ENCODE measurements at places on chromosomes 5 and 9.
A peak's percentile ranks its signal among the peaks of the same experiment; 100 is the strongest.

DNA sequence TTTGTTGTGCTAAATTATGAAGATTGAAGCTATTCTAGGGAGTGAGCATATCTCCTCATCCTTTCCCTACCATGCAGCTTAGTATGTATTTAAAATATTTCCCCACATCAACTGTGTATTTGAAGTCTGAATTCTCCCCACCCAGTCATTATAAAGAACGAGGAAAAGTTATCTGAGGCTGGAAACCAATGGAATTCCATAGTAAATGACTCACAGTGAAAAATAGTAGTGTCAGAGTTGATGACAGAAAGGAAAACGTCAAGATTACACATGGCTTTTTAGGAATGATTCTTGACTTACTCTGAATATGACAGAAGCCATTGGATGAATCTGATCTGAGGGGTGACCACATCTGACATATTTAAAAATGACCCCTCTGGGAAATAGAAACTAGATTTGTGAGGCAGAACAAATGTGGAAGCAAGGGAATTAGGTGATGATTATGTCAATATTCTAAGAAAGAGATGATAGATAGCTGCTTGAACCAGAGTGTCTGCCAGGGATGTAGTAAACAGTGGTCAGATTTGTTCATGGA, 1768.9 kb upstream of the CDH9 start:
- DNase-seq, result no peak

DNA sequence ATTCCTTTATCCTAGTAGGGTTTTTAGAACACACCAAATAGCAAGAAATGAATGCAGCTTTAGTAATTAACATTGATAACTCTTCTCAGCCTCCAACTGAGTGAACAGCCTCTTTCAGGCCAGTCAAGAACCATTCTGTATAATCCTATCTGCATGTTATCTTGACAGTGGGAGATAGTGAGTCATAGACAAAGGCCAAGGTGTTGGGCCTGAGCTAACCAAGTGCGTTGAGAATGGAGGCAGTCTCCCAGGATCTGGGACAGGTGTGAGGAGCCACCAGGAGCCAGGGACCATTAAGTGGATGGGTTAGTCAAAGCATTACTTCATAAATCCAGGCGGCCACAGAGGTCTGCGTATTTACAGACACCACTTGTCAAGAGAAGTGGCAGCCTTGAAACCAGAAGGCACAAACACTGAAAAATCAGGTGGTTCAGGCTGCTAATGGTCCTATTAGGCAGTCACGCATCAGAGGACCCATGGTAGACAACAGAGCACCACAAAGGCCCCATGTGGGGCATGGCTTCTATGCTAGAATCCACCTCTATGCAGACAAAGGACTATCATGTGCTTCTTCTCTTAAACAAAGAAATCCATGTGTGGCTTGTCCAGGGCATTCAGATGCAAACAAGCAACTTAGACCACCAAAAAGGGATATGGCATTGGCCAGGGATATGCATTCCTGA, 409.7 kb upstream of the PIK3R1 start:
- no peak for DNase-seq

GRCh38 chr5:142613271-142613671, 72.6 kb downstream of the FGF1 start:
- no peak for DNase-seq

GRCh38 chr9:132230605-132231004, 68.7 kb downstream of the NTNG2 start:
- DNase-seq, result peak; percentile 61

- DNase-seq, result peak; percentile 65
These were observed 53.4 kb downstream of the CDH10 start for GRCh38 chr5:24591426-24591825.

GRCh38 chr9:77953590-77953989, 78.0 kb downstream of the GNAQ start:
- DNase-seq, result peak; percentile 40

GRCh38 chr5:16617274-16617968, 624 bp upstream of the RETREG1 start:
- DNase-seq, result no peak

GRCh38 chr5:118193194-118193905, 795.0 kb downstream of the DTWD2 start:
- no peak for DNase-seq

- no peak for DNase-seq
These were observed 136.5 kb downstream of the KIF4B start for GRCh38 chr5:155150012-155150411.

GRCh38 chr5:133245191-133246052, 193.6 kb downstream of the HSPA4 start:
- DNase-seq, result no peak

DNA sequence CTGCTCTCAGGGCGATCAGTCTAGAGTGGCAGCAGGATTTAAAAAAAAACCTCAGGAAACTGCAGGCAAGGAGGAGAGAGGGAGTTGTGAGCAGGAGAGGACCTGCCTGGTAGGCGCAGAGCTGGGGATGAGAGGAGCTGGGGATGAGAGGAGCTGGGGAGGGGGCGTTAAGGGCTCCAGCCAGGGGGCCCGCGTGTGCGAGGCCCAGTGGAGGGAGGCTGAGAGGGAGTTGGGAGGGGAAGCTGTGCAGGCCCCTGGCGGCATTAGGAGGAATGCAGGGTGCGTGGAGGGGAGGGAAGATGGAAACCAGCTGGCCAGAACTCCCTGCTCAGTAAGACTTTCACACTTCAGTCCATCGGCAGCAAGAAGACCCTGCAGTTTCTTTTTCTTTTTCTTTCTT, 45.2 kb upstream of the HMCN2 start:
- peak; percentile 76 for DNase-seq

- no peak for DNase-seq
These were observed 57.2 kb upstream of the PRDM9 start for GRCh38 chr5:23450187-23450586.

DNA sequence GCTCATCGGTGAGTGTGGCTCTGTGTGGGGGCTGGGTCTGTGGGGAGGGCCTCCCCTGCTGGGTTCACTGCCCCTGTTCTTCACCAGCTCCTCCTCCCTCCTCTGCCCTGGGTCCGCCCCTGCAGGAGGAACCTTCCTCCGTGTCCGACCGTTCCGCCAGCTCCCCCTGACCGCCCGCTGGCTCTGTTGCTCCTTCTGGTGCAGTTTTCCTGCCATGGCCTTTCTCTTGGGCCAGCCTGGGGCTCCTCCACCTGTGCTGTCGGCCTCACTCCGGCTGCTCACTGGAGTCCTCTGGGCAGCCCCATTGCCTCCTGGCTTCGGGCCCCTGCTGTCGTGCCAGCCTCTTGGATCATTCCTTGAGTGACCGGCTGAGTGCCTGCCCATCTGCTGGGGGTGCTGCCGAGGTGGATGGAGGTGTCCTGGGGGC, 12.3 kb downstream of the RNU6ATAC start:
- no peak for DNase-seq

GRCh38 chr5:173764332-173765028, 123.7 kb upstream of the CPEB4 start:
- DNase-seq, result peak; percentile 68

DNA sequence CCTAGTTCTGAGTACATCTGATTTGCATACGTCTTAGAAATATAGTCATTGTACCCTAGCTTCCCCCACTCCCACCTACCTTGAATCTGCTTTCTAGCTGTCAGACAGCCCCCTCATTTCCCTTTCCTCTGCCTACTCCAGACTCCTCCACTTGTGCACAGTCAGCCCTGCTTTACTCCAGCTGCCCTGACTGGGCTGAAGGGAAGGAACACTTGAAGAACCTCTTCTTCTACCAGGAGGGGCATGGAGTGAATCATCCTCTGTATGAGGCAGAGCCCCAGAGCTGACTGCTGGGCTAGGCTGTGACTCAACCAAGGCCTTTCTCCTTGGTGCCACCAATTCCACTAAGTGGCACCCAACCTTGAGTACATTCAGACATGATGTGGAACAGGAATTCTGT, 18.1 kb upstream of the ZFR start:
- no peak for DNase-seq

DNA sequence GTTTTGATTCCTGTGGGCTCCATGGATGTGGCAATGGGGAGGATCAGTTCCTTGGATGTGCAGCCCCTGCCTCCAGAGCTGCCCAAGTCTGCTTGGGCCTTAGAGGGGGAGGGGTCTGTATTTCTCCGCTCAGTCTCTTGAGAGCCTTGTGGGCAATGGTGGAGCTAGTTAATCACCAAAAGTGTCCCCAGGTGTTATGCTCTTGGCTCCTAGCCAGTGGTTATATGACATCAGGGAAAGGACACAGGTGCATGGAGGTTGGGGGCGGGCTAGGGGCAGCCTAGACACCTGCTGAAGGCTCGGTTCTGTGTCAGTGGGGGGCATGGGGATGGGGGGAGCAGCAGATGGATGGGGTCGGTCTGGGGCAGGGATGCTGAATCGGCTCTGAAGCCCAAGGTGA, 12.4 kb upstream of the ARAP3 start:
- no peak for DNase-seq

- DNase-seq, result peak; percentile 49
These were observed 51.2 kb downstream of the MRPS27 start for GRCh38 chr5:72268753-72269410.

DNA sequence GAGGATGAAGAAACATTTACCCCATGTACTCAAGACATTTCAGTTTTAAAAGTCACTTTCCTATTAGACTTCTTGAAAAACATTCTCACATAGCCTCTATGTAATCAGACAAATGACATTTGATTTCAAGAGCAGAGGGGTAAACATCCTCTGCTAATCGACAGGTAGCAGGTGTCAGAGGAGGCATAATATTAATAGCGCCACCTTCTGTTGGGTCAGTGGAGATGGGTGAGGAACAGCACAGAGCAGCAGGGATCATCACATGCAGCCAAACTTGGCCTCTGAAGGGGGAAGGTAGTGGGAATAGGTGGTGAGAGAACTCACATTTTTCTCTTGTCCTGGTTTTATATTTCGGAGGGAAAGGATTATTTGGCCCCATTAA, 3.3 kb upstream of the LSM11 start:
- peak; percentile 48 for DNase-seq

GRCh38 chr5:33719769-33720168, 172.0 kb downstream of the ADAMTS12 start:
- DNase-seq, result no peak

DNA sequence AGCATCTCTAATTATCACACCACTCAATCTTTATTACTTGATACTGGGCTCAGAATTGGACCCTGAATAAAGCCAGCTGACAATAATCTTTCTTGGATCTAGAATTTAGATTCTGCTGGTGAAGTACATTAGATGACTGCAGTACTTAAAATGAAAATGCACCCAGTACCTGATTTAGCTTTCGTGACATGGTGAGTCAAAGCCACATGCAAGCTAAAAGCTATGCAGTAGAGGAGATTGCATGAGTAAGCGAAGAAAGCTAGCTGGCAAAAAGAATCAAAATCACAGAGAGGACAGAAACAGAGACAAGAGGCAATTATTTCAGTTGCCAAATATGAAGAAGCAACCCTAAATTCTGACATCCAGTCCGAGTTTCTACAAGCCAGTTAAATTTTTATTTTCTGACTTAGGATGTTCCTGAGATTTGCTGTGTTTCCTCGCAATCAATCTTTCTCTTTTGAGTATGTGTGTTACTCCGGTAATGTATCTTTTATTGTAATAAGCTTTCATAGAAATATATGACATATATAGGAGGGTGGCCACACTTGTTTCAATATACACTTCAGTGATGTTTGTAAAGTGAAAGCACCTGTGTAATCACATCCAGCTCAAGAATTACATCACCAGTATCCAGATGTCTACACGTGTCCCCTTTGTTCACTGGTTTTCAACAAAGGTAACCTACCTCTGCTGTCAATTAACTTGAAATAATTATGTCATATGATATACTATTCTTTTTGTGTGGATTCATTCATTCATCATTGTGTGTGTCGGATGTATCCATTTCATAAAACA, 101.7 kb downstream of the CDH18 start:
- no peak for DNase-seq

- DNase-seq, result no peak
These were observed 45.5 kb downstream of the SPIN1 start for GRCh38 chr9:88433583-88434255.

- no peak for DNase-seq
These were observed 30.7 kb downstream of the EFNA5 start for GRCh38 chr5:107639990-107640389.

GRCh38 chr9:75198436-75198835, 110.1 kb downstream of the OSTF1 start:
- peak; percentile 4 for DNase-seq

DNA sequence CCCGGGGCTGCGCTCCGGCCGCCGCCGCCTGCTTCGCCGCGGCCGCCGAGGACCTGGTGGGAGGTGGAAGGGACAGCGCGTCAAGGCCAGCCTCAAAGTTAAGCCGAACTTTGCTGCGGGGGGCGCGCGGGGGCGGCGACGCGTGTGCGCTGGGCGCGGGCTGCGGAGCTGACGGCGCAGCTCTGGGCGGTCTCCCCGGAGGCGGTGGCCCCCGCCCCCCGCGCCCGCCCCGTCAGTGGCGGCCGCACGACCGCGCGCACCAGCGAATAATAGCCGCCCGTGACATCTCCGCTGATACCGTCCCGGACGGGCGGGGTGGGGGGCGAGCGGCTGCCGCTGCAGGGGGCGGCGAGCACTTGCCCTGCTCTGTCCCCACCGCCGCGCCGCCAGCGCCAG, 579 bp upstream of the FAM78A start:
- DNase-seq, result peak; percentile 31

DNA sequence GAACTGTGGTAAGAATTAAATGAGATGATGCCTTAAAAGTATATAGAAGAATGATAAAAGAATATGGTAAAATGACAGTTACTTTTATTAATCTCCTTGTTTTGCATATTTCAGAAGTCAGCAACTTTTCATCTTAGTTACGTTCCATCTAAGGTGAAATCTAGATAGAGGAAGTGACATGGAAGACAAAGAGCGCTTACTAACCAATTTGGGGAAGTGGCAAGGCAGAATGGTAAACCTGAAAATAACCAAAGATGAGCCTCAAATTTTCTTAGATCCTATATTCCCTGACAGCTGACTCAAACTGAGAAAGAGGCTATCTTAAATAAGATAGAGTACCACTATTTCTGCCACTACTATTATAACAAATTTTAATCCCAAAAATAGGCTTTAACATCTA, 52.5 kb downstream of the FGF10 start:
- no peak for DNase-seq

- DNase-seq, result no peak
These were observed 1.7 kb upstream of the TCOF1 start for GRCh38 chr5:150355791-150356190.

- no peak for DNase-seq
These were observed 158.2 kb upstream of the IL12B start for GRCh38 chr5:159488516-159488915.

- no peak for DNase-seq
These were observed 95.7 kb upstream of the ALDH1B1 start for GRCh38 chr9:38296807-38297206.
